NCI-H446 (cell line): ENCODE measurements at places on chromosomes 12 and 14.

GRCh38 chr12:58314610-58315009 lies 373.2 kb downstream of the ATP23 start:
- DNase-seq: no peak

- DNase-seq: no peak
These were observed 15.8 kb downstream of the ITPR2 start for GRCh38 chr12:26817183-26817591.

- no peak for DNase-seq
These were observed 431 bp downstream of the HIP1R start for GRCh38 chr12:122835750-122836026.

GRCh38 chr12:93825501-93825888 lies 148.3 kb downstream of the CRADD start:
- peak; percentile 71 for DNase-seq

- DNase-seq: no peak
These were observed 38.8 kb downstream of the UBR7 start for GRCh38 chr14:93245764-93246420.

DNA sequence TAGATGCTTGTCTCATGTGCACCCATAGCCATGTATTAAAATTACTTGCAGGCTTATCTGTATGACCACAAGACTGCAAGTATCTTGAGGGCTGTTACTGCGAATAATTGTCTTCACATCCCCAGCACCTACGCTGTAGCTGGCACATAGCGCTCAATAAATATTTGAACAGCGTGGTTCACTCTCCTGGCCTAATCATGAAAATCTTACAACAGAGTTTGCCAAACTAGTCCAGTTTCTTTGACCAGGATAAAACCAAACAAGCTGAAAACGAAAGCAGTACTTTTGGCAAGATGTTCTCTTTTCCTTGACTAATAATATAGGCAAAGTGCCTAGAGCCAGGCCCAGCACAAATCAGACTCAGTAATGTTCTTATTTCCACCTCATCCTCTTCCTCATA lies 106.7 kb downstream of the RPS29 start:
- DNase-seq: no peak

DNA sequence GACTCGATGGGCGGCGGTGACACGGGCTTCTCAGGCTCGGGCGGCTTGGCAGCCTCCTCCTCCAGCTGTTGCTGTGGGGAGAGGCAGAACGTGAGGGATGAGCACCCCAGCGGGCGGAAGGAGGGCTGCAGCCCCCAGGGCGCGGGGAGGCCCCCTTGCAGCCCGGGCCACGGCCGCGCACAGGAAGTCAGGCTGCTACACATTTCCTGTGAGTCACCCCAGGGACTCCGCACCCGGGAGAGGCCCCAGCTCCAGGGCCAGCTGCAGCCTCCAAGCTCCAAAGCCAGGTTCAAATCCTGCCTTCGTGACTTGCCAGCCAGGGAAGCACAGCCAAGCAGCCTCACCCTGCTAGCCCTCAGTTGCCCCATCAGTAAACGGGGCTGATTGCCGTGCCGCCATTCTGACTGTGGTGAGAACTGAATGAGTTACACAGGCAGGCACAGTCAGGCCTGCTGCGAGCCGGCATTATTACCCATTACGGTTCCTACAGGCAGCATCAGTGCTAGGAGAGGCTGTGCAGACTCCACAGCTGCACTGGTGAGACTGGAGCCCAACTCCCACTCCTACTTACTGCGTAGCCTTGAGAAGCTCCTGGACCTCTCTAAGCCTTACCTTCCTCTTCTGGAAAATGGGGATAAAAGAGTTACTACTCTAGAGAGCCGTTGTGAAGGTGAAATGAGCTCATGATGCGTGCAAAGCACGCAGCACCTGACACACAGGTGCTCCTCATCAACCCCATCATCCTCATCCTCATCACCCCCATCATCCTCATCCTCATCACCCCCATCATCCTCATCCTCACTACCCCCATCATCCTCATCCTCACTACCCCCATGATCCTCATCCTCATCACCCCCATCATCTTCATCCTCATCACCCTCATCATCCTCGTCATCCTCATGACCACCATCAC lies 100.9 kb downstream of the NCOR2 start:
- DNase-seq: no peak

GRCh38 chr12:10986812-10987211 lies at the start of gene TAS2R50:
TAS2R50 (minus strand) TSS chr12:10986912; CDS start chr12:10986860, 52 bp downstream.
- no peak for DNase-seq

DNA sequence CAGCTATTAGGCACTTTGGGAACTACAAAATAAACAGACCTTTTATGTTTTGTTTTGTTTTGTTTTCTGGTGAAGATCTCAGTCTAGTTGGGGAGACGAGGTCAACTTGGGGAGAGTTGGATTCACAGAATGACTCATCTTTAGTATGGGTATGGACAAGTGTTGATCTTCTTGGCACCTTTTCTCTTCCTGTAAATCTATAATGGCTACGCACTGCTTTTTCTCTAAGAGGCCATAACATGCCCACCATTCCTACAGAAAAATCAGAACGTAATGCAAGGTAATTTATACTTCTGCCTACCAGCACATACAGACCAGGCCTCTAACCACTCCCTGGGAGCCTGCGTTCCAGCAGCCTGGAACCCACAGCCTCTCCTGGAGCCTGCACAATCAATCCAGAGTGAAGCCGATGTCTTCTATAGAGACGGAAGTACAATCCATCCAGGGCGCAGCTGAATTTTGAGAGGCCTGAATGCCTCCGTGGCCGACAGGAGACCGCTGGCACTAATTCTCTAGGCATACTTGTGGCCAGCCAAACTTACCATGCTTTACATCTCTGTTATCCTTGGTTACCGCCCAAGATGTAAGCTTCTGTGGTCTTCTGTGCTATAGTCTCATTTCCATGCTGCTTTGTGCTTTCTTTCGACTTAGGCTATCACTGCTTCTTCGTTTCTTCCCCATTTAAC lies 717 bp downstream of the PPHLN1 start:
- no peak for DNase-seq

DNA sequence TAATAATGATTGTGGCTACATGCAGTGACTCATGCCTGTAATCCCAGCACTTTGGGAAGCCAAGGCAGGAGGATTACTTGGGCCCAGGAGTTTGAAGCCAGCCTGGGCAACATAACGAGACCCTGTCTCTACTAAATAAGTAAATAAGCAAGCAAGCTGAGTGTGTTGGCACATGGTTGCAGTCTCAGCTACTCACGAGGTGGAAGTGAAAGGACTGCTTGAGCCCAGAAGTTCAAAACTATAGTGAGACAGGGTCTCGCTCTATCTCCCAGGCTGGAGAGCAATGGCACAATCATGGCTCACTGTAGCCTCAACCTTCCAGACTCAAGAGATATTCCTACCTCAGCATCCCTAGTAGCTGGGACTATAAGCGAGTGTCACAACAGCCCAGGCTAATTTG lies 64.7 kb downstream of the RPS6KA5 start:
- DNase-seq: peak; percentile 26

DNA sequence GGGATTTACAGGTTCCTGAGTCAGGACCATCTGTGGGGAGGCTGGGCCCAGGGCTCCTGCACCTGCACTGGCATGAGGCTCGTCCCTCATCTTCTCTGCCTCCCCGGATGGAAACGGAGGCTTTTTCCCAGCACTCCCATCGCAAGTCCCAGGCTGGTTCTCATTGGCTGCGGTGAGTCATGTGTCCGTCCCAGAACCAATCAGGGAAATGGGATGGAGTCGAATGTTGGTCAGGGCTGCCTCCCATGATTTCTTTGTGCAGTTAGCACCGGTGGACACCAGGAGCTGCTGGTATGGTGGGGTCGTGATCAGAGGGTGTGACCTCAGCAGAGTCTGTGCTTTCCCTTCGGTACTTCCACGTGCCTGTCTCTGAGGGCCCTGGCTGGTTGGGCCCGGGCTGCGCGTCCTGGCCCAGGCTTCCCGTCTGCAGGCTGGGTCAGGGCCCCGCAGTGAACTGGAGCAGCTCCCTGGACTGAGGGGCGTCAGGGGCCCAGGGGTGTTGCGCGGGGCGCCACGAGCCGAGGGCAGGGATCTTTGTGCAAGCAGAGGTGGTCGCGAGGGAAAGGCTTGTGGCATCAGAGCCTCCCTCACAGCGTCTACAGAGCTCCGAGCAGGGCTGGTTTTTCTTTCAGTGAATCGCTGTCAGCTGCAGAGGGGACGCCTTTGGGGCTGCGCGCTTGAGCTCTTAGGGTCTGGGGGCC lies 168.1 kb downstream of the ADGRD1 start:
- DNase-seq: no peak

- no peak for DNase-seq
These were observed 26.4 kb downstream of the PPTC7 start for GRCh38 chr12:110556705-110557104.

- no peak for DNase-seq
These were observed 137.6 kb upstream of the TMTC1 start for GRCh38 chr12:29921307-29921706.

- peak; percentile 47 for DNase-seq
These were observed 70.0 kb upstream of the VPS33A start for GRCh38 chr12:122336015-122336946.

DNA sequence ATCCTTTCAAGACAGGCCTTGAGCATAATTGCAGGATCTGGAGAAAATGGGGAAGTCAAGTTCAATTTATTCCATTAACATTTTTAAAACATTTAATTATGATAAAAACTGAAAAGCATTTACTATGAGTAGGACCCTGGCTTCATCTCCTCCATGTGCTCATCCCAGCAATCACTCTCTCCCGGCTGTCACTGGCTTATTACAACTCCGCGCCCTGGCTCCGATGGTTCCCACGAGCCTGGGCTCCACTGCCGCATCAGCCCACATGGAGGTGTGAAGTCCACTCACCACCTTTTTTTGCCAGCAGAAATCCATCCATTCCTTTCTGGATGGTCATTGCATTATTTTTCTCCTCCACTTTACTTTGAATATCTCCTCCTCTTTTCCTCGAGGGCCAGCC lies 194.4 kb downstream of the EMP1 start:
- DNase-seq: no peak

GRCh38 chr12:49627752-49628360 lies 4.5 kb downstream of the PRPF40B start:
- DNase-seq: no peak

GRCh38 chr12:113305281-113305856 lies 29.5 kb downstream of the SLC8B1 start:
- peak; percentile 91 for DNase-seq

GRCh38 chr12:114221136-114221833 lies 184.7 kb downstream of the TBX5 start:
- DNase-seq: no peak

DNA sequence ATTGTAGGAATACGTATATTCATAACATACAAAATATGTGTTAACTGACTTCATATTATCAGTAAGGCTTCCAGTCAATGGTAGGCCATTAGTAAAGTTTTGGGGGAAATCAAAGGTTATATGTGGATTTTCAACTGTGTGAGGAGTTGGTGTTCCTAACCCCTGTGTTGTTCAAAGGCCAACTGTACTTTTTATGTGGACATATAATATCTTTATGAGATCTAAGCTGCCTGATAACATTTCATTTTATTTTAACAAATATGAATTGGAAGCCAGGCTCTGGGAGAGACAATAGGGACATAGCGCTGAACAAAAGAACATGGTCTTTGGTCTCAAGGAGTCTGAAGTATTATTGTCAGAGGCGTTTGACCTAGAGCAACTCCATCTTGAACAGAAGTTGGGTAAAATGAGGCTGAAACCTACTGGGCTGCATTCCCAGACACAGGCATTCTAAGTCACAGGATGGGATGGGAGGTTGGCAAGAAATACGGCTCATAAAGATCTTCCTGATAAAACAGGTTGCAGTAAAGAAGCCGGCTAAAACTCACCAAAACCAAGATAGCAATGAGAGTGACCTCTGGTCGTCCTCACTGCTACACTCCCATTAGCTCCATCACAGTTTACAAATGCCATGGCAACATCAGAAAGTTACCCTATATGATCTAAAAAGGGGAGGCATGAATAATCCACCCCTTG lies 147.2 kb downstream of the KSR2 start:
- DNase-seq: no peak

DNA sequence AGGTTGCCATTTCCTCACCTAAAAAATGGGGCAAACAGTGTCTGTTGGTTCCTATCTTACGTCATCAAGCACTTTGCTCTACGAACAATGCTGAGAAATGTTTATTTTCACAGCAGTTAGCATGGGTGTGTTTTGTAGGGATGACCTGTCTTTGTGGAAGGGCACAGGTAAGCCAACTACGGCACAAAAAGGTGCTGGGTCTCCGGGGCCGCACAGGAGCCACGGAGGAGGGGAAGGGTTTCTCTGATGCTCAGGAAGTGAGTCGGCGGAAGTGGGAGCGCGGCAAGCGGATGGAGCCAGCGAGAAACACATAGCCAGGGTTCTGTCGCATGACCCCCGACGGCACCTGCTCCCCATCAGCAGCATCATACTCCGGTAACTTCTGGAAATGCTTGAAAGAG lies 65.6 kb upstream of the TCL1B start:
- DNase-seq: no peak

DNA sequence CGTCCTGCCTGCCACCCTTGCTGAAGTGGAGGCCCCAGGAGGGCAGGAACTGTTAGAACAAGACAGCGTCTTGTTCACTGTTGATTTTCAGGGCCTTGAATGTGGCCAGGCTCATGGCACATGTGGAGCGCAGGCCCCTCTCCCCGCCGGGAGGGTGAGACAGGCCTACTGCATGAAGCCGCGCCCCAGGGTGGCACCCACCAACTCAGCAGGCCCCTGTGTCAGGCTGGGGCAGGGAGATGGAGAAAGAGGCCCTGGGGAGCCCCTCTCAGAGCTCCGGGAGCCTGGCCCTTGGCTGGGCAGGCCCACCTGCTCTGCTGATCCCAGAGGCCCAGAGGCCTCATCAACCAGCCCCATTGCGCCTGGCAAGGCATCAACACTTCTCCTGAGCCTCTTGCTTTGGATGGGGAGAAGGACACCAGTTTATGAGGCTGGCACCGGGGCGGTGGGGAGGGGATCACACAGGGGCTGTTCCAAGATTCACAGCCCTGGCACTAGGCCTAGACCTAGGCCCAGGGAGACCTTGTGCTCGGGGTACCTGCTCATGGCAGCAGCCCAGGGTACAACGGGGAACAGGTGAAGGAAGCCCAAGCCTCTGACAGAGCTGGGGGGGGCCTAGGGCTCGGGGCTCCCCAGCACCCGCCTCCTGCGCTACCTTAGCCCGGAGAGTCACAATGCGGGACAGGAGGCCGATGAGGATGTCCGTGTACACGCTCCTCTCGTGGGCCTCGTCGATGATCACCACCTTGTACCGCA lies 18.1 kb downstream of the DHX37 start:
- DNase-seq: no peak

DNA sequence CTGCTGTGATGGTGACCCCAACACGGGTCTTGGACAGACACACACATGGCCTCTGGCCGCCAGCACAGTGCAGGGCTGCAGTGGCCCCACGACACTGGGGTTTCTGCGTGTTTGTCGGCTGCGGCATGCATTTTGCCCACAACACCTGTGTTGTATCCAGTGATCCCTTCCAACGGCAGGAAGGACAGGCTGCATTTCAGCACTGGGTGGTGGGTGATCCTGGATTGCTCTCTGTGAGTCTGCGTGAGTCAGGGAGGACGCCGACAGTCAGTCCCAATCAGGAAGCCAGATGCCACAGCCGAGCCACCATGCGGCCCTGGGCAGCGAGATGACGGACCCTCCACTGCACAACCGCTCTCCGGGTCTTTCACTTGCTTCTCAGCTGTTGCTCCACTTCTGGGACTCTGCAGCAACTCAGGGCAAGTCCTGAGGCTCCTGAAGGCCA lies 20.6 kb downstream of the LRTM2 start:
- no peak for DNase-seq

GRCh38 chr12:6458281-6459003 lies 6.6 kb downstream of the TAPBPL start:
- no peak for DNase-seq

GRCh38 chr14:88289234-88289633 lies 33.8 kb downstream of the KCNK10 start:
- no peak for DNase-seq
